ENCODE measurements at places on chromosomes 5 and 9.
A peak's percentile ranks its signal among the peaks of the same experiment; 100 is the strongest.

GRCh38 chr5:133450286-133450685 is 162.1 kb downstream of the FSTL4 start:
- DNase-seq: no peak

- DNase-seq: peak; percentile 47
Observed at GRCh38 chr5:175861337-175862130, 9.8 kb upstream of the CPLX2 start.

DNA sequence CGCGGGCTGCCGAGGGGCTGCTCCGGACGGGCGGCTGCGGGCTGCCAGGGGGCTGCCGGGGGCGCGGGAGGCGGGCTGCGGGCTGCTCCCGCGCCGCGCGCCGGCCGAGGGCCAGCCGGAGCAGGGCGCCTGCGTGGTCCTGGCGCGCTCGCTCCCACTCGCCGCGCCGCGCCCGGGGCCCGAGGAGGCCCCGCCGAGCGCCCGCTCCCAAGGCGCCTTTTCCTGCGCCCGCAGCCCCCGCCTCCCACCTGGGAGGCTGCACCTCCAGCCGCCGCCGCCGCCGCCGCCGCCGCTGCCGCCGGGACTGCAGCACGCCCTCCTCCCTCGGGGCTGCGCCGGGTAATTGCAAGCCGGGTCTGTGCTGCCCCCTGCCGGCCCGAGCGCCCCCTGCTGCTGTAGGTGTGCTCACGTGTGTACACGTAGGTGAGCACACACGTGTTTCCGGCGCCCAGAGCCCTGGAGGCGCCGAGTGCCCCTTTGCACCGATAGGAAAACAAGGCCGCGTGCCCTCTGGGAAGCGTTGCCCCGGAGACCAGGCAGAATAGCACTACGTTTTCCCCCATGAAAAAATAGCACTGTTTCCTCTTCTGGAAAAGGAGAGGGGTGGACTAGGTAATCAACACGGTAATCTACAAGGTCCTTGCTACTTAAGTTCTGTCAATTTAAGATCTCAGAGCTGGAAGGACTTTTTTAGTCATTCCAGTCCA is at the start of gene EPB41L4B:
Gene EPB41L4B (minus strand): TSS at position 318 of the 707 bp plus-strand sequence. CDS start 613 bp downstream, outside the sequence.
- DNase-seq: peak; percentile 97

- DNase-seq: no peak
Observed at GRCh38 chr9:114898741-114899140, 31.6 kb downstream of the TNFSF8 start.

- no peak for DNase-seq
Observed at GRCh38 chr5:1257363-1257762, 32.2 kb downstream of the SLC6A18 start.

DNA sequence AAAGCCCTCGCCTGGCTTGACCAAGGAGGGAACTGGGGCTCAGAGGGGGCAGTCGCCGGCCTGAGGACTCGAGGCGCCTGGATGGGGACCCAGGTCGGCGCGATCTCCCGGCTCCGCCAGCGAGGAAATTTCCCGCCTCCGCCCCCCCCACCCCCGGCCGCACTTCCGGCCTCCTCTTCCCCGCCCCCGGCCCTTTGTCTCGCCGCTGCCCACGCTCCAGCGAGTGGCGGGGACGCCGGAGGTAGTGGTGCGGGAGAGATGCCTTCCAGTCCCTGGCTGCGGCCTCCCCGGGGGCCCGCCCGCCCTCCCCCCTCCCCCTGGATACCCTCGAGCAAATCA is 448 bp upstream of the GPRIN1 start:
- DNase-seq: peak; percentile 77

DNA sequence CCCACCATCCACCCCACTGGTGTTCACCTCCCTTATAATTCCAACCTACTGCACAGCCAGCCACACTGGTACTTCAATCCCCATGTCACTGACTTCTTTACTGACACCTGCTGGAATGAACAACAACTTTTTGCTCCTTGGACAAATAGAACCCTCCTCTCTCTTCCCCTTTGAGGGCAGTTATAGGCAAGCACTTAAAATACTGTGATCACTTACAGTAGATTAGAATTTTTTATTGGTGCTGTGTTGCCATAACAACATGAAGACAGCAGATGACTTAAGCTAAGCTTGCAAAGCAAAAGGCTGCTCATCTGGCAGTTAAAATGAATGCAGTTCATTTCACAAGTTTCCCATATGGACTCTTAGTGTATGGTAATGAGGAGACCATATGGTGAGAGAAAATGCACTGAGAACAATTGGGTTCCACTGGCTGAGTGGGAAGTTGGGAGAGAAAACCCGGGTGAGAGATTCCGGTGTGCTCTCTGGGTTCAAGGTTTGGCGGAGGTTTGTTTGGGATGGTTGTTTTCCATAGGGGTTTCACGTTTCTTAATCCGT is 374.3 kb downstream of the EBF1 start:
- DNase-seq: peak; percentile 44

DNA sequence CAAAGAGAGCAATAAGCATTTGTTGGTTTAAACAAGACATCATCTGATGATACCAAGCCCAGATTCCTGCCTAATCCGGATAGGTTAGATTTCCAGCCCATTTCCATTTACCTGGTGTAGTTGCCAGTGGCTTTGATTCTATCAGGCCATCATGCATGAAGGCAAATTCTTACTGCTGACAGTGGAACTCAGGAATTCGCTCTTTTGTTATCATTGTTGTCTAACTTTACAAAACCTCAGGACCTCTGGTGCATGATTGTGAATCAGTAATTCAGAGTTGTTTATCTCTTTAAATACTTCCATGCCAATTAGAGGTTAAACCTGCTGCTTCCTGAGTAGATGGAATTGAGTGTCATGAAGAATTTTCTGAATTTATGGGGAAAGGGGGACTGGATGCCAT is 76.5 kb downstream of the C9orf152 start:
- no peak for DNase-seq

DNA sequence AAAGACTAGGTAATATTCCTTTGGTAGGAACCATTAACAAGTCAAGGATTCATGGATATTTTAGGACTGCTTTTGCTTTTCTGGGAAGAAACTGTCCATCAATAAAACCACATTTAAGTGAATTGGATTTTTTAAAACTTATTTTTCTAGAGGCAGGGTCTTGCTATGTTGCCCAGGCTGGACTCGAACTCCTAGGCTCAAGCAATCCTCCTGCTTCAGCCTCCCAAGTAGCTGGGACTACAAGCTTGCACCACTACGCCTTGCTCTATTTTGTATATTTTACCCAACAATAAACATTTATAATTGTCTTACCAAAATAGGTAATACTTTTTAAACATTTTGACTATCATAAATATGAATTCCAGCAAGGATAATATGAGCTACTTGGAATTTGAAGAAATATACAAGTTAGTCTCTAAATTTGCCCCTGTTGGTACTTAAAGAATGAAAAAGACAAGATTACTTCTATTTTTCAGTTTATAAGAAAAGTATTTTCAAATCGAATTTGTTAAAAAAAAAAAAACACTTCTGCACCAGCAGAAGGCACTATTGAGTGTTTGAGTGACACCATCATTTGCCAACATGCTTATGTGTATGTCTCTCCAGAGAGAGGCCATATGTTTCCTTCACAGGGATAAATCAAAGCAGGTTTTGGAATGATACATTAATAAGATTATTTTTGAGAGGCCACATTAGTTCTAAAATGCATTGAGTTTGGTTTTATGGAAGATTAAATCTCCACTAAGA is 60.0 kb upstream of the CARTPT start:
- DNase-seq: no peak

DNA sequence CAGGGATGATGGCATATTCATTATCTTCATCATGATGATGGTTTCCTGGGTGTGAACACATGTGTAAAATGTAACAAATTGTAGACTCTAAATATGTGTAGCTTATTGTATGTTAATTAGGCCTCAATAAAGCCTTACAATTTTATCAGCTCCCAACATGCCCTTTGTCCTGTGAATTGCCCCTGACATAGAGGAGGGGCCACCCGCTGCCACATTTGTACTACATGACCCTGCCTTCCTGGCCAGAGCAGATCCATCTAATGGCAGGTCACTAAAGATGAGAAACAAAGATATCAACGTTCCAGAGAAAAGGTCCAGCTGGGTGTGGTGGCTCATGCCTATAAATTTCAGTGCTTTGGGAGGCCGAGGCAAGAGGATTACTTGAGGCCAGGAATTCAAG is 117.2 kb downstream of the CAAP1 start:
- DNase-seq: no peak

- no peak for DNase-seq
Observed at GRCh38 chr9:129399634-129399990, 221.3 kb downstream of the C9orf50 start.

DNA sequence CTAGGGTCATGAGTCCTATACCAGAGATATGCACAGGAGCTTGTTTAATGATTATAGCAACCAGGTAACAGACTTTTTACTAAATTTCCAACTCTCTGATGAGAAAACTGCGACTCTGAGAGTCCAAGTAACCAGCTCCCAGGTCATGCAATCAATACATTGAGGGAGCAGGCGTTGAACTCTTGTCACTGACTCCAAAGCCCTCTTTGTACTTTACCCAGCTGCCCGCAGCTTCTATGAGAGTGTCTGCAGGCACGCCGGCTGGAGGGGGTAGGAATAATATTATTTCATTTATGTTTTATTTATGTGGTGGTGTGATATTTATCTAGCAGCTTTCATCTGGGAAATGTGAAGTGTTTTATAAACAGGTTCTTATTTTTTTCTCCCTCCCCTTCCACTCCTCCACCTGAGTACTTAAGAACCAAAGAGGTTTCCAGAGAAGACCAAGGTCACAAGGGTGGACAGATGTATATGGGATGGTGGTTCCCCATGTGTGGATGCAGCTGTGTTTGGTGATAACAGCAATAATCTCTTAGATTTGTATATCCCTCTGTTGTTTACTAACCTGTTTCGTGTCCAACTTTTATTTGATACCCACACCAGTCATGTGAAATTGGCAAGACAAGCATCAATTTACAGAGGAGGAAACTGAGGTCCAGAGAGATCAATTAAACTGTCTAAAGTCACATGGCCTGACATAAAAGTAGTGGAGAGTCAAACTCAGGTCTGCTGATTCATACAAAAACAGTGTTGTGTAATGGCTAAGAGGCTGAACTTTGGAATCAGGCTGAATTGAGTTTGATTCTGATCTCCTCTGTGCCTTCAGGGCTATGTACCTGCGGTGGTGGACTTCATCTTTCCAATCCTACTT is 140.2 kb upstream of the TRIM32 start:
- DNase-seq: no peak

DNA sequence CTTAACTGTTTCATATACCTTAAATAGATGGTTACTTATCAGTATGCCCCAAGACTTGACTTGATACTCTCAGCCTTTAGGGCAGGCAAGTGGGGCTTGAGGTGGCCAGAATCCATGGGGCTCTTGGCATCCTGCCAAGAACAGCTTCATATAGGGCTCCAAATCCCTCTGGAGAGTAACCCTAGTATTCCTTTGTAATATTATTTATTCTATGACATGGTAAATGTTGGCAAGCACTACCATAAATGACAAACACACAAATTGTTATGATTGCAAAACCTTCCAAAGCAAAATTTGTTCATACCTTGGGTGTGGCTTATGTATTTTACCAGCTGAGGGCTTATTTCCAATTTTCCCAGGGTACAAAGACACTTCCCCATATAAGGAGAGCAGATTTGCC is 257.4 kb upstream of the TRPC7 start:
- no peak for DNase-seq

- peak; percentile 2 for DNase-seq
Observed at GRCh38 chr9:137198051-137198901, 2.3 kb downstream of the TPRN start.

GRCh38 chr5:159873680-159874079 is 42.6 kb upstream of the ADRA1B start:
- DNase-seq: no peak

DNA sequence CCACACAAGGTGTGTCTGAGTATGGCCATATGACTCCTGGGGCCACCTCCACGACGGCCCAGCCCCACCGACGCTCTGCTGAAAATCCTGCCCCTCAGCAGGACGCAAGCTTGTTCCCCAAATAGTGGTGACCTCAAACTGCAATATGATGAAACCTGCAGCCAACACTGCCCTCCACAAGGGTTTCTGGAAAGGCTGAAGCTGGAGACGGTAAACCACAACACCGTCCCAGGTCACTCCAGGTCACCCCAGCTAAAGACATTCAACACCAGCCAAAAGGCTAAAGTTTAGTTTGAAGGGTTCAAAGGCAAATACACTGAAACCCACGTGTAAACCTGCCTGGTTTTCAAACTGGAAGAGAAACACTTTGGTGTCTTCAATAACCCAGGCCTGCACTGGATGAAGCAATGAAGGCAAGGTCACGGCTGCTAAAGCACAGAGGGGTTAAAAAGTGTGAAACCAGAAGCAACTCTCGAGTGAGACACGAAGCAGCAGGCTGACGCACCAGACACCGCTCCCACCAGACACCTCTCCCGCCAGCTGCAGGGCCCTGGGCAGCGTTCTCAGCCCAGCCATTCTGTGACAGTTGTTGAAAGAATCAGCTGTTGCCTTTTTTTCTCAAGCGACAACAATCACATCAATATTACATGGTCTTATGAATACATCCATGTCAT is 1.8 kb upstream of the LHX3 start:
- DNase-seq: peak; percentile 30

DNA sequence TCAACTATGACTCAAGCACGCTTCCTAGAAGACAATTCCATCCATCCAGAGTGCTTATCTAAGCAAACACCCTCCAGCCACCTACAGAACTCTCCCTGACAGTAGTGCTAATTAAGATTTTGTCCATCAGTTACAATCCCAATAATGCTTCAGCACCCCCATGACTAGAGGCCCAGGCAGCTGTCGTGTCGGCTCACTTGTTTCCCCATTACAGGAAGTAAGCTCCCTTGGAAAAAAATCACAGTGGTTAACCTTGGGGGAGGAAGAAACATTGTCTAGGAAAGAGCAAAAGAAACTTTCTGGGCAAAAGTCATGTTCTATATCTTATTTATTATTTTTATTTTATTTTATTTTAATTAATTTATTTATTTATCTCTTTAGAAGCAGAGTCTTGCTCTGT is 108.8 kb upstream of the LPAR1 start:
- no peak for DNase-seq

GRCh38 chr5:1783216-1783554 is 16.5 kb downstream of the MRPL36 start:
- DNase-seq: peak; percentile 96

Measured in NCI-H1417 (cell line).